IgD-negative memory B cell (primary cell): ENCODE measurements at places on chromosomes 7 and 10. TPM values are rescaled to one million over a fixed set of nuclear protein-coding genes. Genes with fewer than 3 reads are reported as not detected.

CABCOCO1 gene
- polyA plus RNA-seq, result not detected

TCF7L2 gene
- polyA plus RNA-seq, result 0.43 TPM

ITGB8 gene
- polyA plus RNA-seq, result not detected

KIAA1549 gene
- polyA plus RNA-seq, result not detected

CSTF2T gene
- 11.7 TPM for polyA plus RNA-seq

ADAP1 gene
- 6.4 TPM for polyA plus RNA-seq

PLXNA4 gene
- not detected for polyA plus RNA-seq

ZNF804B gene
- polyA plus RNA-seq, result not detected

PRLHR gene
- polyA plus RNA-seq, result not detected

ADCYAP1R1 gene
- not detected for polyA plus RNA-seq

AHR gene
- 5.8 TPM for polyA plus RNA-seq
